ENCODE measurements at places on chromosomes 3 and 15.

DNA sequence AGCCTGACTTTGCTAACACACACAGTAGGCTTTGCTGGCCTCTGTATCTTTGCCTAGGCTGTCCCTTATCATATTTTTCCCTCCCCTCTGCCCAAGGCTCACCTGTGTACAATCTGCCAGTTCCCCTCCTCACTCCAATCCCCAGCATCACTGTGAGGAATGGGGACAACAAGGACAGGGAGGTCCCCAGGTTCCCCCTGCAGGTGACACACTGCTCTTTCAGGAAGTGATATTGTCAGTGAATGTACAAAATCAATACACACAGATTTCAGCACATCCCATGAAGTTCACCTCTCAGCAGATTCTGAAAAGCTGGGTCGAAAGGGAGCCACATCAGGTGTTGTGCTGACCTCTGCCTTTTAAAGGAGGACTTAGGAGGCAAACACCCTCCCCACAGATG lies 177.5 kb downstream of the RAB11A start:
- no peak for DNase-seq

DNA sequence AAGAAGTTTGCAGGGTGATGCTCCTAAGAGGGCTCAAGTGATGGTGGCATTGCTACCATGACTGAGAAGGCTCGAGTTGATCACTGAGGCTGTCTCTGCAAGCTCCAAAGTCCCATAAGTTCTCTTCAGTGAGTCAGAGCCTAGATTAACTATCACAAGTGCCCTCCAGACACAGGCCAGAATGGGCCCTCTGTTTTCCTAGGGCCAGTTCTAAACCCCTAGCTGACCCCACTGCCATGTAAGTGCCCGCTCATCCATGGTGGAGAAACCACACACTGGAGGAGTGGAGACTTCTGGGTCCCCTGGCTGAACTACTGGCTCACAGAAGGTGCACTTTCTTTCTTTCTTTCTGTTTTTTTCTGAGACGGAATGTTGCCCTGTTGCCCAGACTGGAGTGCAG lies 87.6 kb upstream of the WNT5A start:
- DNase-seq, result no peak

- no peak for DNase-seq
Observed at GRCh38 chr3:171755015-171755589, 55.2 kb downstream of the PLD1 start.

GRCh38 chr3:66938338-66938963 lies 59.7 kb upstream of the KBTBD8 start:
- DNase-seq, result no peak

DNA sequence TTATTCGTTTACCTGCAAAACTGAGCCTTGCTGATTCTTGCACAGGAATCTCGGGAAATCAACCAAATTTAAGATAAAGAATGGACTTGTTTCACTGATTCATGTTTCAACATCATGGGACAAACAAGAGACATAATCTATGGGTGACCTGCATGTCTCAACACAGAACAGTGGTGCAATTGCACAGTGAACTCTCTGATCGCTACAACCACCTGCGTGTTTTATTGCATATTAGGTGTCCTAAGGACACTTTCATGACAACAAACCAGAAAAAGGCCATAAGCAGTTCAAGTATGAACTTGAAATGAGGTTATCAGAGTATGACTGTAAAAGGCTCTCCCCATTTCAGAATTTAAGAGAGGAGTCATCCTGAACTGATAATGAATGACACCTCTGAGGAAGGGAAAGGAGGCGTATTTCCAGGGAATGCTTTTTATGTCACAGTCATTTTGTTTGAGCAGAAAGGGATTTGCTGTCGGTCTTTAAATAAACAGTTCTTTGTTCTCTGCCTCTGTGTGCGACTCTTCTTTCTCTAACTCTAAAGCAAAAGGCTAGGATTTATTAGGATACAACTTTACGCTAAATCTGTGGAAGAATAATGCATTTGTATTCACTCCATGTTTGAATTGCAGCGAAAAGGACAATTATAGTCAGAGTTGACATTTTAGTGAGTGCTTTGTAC lies 167.2 kb downstream of the RBMS3 start:
- DNase-seq, result no peak

GRCh38 chr3:111594205-111594604 lies 941 bp downstream of the ZBED2 start:
- DNase-seq, result no peak

DNA sequence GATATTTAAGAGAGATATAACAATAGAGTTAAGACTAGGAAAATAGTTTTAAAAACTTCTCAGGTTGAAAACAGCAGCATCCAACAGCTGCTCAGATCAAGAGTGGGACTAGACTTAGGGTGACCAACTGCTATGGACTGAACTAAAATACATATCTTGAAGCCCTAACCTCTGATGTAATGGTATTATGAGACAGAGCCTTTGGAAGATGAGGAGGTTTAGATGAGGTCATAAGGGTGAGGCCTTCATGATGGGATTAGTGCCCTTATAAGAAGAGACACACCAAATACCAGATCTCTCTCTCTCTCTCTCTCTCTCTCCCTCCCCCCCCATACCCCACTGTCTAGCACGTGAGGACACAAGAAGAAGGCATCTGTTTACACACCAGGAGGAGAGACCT lies 37.4 kb upstream of the GALNT15 start:
- DNase-seq, result no peak

GRCh38 chr3:105580296-105580965 lies 213.7 kb downstream of the ALCAM start:
- DNase-seq, result no peak

- no peak for DNase-seq
Observed at GRCh38 chr3:3503411-3503810, 295.8 kb upstream of the LRRN1 start.

- DNase-seq, result no peak
Observed at GRCh38 chr3:57757642-57758297, 1.7 kb downstream of the SLMAP start.

- no peak for DNase-seq
Observed at GRCh38 chr3:3801494-3801841, 2.2 kb downstream of the LRRN1 start.

DNA sequence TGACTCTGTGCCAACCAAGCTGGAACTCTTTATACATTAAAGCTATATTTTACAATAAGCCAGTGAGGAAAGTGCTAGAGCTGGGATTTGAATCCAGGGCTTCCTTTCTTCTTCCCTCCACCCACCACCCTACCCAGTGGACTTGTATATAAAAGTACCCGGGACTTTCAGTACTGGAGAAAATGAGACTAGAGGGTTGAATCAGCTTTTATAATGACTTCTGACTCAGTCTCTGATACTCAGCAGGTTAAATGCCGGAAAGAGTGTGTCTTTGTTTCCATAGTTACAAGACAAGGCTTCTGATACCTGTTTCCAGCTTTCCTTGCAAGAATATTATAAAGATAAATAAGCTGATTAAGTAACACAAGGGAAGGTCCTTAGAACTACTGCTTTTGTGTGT lies 80.9 kb downstream of the FRMD4B start:
- DNase-seq, result no peak

DNA sequence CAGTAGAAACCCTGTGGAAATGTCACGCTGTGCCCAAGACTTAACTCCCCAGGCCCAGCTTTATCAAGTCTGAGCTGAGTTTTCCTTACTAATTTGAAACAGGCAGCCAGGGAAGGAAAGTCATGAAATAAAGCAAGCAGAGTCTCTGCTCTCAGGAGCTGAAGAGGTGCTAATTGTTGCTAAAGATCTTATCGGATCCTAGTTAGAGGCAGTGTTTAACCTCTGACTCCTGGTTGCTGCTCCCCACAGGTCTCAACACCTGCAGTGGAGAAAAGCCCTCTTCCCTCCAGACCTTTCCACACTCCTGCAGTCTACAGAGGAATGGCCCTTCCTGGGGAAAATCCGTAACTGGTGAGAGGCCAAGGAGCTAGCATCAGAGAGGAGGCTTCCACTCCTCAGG lies 628.2 kb downstream of the NTRK3 start:
- DNase-seq, result no peak

- no peak for DNase-seq
Observed at GRCh38 chr15:77821188-77821958, 188.7 kb upstream of the LINGO1 start.

DNA sequence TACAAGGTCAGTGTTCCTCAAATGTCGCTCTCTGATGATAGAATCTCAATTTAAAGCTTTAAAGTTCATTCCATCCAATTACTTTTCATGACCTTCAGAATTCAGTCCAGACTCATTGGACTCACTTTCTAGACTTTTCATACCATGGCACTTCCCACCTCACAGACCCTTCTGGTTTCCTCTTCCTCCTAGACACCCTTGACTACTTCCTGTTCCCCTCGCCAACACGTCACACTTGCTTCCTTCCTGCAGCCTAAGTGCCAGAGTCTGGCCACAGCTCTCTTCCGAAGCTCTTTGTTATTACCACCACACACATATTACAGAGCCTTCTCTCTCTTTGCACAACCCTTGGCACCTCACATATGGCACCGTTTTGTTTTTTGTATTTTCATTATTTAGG lies 59.1 kb upstream of the UMPS start:
- no peak for DNase-seq

DNA sequence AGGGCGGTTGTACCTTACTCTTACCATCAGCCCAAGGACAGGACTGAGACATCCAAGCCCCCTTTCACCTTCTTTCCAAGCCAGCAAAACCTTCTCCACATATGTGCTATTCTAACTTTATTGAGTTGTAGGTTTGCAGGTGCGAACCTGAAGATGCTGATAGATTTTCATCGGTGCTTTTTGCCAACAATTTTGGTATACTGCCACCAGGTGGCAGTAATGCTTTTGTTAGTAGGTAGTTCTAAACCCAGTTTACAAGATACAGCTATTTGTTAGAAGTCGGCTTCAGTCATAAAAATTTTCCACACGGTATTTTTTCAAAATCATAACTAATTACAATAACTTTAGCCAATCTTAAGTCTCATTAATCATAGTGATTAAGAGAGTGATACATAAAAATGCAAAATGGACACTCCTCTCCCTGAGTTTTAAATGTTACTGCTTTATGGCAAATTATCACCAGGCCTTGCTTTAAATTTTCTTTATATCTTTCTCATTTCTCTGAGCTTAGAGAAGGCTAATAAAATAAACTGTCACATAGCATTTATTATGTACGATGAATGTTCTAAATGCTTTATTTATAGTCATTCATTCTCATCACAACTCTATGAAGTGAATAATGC lies 636 bp downstream of the TBC1D21 start:
- no peak for DNase-seq

- DNase-seq, result no peak
Observed at GRCh38 chr3:158768881-158769543, 32.8 kb upstream of the MFSD1 start.

DNA sequence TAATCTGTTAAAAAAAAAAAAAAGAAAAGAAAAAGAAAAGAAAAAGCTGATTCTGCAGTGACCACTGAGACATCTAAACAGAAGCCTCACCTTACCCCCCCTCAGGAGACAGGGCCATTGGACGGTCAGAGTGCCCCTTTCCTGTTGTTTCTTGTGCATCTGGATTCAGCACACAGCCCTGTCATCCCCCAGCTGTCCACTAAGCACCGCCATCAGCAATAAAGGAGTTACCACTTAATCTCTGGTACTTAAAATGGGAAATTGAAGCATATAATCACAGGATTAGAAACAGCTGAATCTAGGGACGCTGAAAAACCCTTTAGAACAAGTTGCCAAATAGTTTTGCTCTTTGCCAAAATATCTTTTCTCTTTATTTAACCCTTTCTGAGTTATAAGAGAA lies 62.5 kb downstream of the TRIM69 start:
- DNase-seq, result no peak

- DNase-seq, result no peak
Observed at GRCh38 chr15:31478702-31479221, 152.1 kb downstream of the KLF13 start.

DNA sequence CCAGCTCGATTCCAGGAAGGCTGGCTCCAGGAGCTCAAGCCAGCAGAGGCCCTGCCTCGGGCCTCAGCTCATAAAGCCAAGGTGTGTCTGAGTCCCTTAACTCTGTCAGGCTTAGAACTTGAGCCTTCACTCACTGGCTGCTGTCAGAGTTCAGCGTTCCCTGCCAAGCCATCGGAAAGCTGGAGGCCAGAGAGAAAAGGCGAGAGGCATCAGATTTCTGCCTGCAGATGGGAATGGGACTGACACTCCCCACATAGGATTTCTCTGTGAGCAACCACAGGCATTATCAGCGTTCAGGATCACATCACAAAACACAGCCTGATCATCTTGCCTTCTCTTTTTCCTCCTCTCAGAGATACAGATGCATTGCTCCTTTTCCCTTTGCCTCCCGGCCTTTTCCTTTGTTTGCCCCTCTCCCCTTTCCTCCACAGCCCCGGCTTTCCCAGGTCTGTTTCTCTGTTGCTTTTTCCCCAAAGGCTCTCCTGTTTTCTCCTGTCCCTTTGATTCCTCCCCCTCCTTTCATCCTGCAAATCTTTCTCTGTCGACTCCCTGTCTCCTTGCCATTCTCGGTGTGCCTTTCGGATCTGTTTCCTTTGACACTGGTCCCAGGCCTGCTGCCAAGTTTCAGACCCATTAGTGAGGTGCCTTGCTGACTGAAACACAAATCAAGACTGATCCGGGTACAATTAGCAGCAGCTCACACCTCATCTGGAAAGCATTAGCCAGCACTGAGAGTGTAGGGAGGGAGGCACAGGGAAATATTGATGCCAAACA lies 44.5 kb upstream of the BOC start:
- no peak for DNase-seq

DNA sequence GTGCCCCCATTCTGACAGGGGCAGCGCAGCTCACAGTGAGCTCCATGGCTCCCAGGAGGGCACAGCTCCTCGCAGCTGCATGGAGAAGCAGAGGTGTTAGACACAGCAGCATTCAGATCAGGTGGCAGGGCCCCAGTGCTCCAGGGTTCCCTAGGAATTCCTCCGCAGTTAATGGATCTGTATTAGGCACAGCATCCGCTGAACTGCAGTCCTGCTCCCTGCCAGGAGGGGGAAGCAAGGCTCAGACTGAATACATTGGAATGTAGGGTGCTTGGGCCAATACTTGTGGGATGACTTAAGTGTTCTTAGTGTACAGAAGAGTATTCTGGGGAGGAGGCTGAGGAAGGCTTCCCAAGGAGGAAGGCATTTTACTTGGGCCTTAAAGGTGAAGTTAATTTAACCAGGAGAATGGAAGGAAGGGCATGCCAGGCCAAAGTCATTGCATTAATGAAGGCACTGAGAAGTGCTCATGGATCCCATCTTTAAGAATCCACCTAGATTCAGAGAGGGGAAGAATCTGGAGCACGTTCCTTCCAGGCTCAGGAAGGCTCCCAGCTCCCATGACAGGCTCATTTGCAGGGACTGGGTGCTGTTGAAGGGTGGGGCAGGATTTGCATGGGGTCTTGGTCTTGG lies 111.6 kb downstream of the RAB11A start:
- DNase-seq, result no peak

GRCh38 chr3:135432402-135432801 lies 533.1 kb upstream of the PPP2R3A start:
- DNase-seq, result no peak

DNA sequence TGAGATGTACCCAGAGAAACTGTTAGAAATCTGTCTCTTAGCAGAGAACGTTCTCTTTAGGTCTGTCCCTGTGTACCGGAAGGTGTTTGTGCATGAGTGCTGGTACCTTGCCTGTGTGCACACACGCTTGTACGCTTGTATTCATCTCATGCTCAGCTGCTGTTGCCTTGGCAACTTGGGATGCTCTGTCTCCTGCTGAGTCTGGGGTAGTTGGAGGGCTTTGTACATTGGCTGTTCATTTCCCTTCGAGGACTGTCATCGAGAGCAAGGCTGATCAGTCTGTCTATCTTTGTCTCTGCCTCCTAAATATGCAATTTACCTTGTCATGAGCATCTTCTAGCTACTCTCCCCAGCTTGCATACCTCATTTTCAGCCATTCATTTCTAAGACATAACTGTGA lies 147.2 kb downstream of the SLCO3A1 start:
- no peak for DNase-seq

Measured in stimulated activated CD8-positive, alpha-beta memory T cell treated with anti-CD3 and anti-CD28 coated beads, Interleukin-15, amount 100 ng/mL, for 4 hours (primary cell).